ENCODE measurements at places on chromosomes 2 and 18. TPM values are rescaled to one million over a fixed set of nuclear protein-coding genes. Genes with fewer than 3 reads are reported as not detected.

DNA sequence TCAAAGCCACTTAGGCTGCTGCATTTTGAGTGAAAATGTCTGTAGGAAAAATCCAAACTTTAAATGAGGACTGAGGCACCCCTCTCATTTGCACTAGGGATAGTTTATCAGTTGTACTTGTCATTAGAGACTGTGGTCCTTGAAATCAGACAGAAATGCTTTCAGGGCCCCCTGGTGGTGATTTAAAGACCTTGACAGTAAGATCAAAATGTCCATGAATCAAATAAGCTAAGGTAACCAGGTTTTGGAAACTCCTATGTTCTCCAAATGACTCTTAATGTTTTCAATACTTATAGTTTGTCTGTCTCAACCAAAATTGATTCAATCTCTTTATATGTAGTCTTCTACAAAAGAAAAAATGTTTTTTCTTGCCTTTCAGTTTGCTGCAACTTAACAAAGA lies 28.8 kb upstream of the DDX18 start:
- ATAC-seq = peak; percentile 27

DNA sequence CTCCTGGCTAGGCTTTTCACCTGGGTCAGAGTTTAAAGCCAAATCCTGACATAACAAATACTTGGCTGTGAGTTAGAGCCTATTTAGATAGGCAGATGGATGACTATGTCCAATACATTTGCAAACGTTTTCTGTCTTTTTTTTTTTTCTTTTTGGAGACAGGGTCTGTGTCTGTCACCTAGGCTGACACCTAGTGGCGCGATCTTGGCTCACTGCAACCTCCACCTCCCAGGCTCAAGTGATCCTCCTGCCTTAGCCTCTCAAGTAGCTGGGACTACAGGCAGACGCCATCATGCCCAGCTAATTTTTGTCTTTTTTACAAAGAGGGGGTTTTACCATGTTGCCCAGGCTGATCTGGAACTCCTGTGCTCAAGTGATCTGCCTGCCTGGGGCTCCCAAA lies 124.8 kb downstream of the DYM start:
- ATAC-seq = no peak

Gene PROKR1
- total RNA-seq = 0.39 TPM

DNA sequence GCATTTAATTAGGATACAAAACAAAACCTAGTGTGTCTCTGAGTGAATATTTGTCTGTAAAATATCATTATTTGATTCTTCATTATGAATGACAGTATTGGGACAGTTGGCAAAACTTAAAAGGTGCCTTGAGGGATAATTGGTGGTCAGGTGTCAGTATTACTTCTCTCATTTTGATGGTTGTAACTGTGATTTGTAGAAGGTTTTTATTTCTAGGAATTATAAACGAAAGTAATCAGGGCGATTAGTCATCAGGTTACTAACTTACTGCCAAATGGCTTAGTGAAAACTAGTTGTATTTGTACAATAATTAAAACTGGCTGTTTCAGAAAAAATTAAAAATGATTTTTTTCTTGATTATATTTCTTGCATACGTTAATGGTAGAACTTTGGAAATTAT lies 117.6 kb downstream of the BIRC6 start:
- ATAC-seq = no peak

- no peak for ATAC-seq
Observed at GRCh38 chr2:150557020-150557600, 69.6 kb upstream of the RND3 start.

GRCh38 chr2:174184915-174185314 lies 63.4 kb downstream of the OLA1 start:
- no peak for ATAC-seq

Gene UGT1A8
- total RNA-seq = not detected

All from motor neuron (in vitro differentiated cells).